ENCODE measurements at places on chromosomes 12 and 14.

- no peak for DNase-seq
These were observed 311.0 kb downstream of the NOVA1 start for GRCh38 chr14:26286913-26287205.

GRCh38 chr12:32995623-32996022, 99.0 kb upstream of the PKP2 start:
- no peak for DNase-seq

- DNase-seq: no peak
These were observed 707 bp downstream of the DHRS1 start for GRCh38 chr14:24298892-24299254.

DNA sequence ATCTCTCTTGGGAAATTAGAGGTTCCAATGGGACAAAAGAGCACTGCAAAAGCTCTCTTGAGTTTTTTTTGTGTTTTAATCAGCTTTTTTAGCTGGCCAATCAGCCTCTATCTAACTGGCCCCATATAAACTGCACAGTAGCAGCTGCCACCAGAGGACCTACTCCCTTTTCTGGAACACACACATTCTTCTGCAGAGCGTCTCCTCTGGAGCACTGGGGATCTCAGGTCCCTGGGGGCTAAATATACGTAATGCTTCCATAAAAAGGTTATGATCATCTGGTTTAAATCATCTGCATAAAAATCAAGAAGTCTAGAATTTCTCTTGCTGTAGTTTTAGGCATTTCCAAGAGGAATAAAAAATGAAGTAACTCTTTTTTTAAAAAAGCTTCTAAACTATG, 32.3 kb downstream of the TSPAN8 start:
- DNase-seq: no peak

GRCh38 chr14:102525929-102526497, 16.4 kb upstream of the ANKRD9 start:
- no peak for DNase-seq

- DNase-seq: no peak
These were observed at the start of gene WNT1 for GRCh38 chr12:48978291-48978740. WNT1 (plus strand) TSS chr12:48978322; CDS start chr12:48978651, 329 bp downstream.

DNA sequence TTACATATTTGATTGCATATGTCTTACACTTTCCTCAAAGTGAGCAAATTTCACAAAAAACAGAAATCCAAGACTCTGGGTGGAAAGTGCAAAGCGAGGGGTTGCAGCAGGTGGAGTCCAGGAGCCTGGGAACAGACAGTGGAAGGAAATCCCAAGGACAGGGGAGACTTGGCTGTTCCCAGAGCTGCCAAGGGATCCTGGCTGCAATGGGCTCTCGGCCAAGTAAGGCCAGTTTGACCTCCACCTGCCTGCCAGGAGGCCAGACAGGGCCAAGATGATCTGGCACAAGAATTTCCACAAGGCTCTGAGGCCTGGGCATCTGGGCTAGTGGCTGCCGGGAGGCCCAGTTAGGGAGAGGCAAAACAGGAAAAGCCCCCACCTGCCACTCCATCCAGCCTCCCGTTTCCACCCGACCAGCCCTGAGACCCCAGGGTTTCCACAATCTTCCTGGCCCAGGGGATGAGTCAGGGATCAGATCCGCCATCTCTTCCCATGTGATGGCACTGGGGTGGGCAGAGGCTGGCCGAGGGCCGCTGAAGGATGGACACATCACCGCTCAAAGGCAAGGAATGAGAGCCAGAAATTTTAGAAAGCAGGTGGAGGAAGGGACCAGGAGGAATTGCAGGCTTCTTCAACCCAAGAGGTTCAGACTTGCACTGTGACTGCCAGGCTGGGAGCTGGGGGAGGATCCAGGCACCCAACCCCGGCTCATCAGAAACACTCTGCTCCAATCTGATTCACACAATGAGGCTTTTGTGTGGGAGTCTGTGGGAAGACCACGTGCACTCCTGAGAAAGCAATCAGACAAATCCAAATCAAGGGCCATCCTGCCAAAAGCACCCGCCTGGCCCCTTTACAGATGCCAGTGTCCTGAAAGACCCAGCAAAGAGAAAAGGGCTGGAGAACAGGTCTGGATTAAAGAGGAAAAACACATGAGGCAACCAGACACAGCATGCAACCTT, 16.3 kb downstream of the SCARB1 start:
- DNase-seq: no peak

GRCh38 chr12:129844662-129845220, 59.1 kb downstream of the TMEM132D start:
- DNase-seq: no peak

DNA sequence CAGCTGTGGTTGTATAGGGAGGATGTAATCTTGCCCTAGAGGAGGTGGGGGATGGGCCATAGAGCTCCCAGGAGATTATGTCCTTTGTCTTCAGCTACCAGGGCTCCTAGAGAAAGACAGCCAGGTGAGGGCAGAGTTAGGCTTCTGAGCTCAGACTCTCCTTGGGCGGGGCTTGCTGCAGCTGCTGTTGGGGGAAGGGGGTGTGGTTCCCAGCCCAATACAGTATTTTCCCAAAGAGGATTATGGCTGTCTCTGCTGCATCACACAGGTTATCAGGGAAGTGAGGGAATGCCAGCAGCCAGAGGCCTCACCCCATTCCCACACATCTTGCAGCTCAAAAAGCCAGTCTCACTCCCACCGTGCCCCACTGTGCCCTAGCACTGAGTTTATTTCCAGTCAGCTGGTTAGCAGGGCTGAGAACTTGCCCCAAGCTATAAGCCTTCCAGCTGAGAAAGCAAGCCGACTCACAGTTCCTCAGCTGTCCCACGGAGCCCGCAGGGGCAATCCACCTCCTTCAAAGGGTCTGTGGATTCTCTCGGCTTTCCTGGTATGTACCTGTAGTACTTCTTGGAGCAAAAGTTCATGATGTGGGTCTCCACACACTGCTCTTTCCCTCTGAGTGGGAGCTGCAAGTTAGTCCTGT, 217.3 kb upstream of the CPNE8 start:
- DNase-seq: no peak

DNA sequence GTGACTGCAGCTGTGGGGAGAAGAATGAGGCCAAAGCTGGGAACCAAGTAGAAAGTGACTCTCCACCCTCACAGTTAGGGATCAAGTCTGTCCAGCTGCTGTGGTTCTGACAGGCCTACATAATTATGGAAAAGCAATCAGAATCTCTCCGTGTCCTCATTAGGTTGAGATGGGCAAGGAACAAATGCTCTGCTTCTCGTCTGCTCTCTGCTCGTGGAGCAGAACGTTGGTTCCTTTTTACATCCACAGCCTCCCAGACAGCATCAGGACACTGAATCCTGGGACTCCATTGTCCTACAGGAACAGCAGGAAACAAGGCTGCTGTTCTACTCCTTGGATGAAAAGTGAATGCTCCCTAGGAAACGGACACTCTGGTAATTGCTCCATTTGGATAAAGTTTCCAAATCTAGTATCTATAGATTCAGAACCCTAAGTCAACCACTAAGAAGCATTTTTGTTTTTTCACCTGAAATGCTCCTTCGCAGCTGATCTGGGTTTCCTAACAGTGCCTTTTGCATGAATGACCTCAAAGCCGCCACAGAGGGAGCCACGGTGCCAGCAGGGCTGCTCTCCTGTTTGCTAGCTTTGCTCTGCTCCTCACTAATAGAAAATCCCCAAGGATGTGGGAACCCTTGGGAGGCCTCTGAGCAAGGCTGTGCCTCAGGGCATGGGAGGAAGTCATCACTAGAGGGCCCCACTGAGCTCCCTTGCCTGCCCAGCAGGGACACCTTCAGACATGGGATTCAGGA, 102.0 kb downstream of the EGLN3 start:
- no peak for DNase-seq

GRCh38 chr14:105497671-105498429, 6.8 kb downstream of the TEDC1 start:
- no peak for DNase-seq

DNA sequence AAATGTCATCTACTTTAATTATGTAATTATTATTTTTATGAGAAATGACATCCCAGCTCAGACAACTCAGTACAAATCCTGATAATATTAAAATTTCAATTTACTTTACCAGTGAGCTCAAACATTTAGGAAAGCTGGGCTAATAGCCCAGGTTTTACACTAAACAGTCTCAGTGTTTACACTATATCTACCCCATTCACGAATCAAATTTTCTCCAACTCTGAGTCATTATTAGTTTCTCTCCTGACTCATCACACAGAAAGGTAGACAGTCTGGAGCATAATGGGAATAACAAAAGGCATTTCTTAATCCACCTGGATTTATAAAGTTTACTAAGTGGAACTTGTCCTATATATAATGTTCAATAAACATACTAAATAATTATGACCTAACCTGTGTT, 5.7 kb downstream of the PAWR start:
- no peak for DNase-seq

- DNase-seq: no peak
These were observed 17.4 kb upstream of the B4GALNT3 start for GRCh38 chr12:442235-442884.

DNA sequence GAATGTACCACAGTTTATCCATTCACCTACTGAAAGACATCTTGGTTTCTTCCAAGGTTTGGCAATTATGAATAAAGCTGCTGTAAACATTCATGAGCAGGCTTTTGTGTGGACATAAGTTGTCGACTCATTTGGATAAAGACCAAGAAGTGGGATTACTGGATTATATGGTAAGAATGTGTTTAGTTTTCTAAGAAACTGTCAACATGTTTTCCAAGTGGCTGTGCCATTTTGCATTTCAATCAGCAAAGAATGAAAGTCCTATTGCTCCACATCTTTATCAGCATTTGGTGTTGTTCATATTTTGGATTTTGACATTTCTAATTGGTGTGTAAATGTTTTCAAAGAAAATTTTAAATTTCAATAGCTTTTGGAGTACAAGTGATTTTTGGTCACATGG, 27.3 kb upstream of the KLRF1 start:
- no peak for DNase-seq

- no peak for DNase-seq
These were observed 8.6 kb upstream of the CD27 start for GRCh38 chr12:6435961-6436715.

- DNase-seq: no peak
These were observed 10.9 kb upstream of the GPR162 start for GRCh38 chr12:6810758-6811157.
